ENCODE measurements at places on chromosomes 2 and 18.

DNA sequence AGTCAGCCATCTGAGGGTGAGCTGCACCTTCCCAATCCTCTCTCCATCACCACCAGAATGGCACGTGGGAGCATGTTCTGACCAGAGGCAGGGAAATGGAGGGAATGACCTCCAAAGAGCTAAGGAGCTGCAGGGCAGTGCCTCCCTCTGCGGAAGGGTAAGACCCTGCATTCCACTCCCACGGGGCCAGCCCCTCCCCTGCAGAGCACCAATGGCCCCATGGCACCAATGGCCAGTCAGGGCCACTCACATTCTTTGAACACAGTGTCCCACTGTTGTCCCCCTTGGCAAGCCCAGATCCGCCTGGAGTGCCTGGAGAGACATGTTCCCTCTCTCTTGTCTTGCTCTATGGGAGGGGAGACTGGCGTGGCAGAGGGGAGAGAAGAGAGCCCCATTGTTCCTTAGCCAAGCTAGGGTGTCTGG lies 164.4 kb downstream of the TNS1 start:
- DNase-seq, result no peak

- DNase-seq, result no peak
Measured at GRCh38 chr18:23088310-23088709, 47.0 kb upstream of the CABLES1 start.

DNA sequence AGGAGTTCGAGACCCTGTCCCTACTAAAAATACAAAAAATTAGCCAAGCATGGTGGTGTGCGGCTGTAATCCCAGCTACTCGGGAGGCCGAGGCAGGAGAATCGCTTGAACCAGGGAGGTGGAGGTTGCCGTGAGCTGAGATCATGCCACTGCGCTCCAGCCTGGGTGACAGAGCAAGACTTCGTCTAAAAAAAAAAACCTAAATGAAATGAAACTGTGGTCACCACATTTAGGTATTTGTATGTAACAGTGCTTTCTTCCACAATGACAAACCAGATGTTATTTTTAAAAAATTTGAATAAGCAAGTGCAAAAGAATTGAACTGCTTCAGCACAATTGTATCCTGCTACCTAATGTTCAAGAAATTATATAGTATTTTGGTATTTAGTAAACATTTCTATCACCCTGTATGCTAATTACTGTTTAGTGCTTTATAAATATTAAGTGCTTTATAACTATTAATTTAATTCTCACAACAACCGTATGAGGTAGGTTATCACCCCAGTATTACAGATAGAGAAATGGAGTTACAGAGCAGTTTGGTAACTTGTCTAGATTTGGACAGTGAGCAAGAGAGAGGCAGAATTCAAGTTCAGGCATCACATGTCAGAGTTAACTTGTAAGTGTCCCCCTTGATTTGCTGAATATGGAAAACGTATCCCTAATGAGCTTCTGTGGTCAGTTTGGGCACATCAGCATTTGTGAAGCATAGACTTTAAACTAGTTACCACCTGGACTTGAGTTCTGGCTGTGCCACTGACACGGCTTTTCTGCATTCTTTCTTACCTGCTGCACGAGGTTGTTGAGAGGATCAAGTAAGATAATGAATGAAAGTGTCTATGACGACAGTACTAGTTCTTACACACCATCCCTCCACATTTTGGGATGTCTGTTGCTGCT lies 14.4 kb downstream of the PHLPP1 start:
- no peak for DNase-seq

DNA sequence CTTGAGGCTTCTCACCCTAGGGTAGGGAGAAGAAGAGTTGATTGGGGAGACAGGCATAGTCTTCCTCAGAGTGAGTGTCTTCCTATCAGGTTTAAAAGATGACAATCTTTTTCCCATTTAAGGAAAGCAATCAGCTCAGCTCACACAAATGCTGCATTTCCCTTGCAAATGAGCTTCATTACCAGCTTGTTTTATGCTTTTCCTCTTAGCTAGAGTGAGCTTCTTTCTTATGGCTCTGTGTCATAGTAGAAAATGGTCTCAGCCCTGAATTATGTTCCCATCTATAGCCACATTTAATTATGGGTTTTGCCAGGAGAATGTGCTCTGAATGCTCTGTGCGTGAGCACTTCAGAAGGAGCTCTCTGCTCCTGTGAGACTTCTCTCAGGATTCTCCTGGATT lies 112.8 kb upstream of the NCK2 start:
- DNase-seq, result no peak

GRCh38 chr2:133953524-133953923 lies 300.3 kb upstream of the MGAT5 start:
- DNase-seq, result no peak

DNA sequence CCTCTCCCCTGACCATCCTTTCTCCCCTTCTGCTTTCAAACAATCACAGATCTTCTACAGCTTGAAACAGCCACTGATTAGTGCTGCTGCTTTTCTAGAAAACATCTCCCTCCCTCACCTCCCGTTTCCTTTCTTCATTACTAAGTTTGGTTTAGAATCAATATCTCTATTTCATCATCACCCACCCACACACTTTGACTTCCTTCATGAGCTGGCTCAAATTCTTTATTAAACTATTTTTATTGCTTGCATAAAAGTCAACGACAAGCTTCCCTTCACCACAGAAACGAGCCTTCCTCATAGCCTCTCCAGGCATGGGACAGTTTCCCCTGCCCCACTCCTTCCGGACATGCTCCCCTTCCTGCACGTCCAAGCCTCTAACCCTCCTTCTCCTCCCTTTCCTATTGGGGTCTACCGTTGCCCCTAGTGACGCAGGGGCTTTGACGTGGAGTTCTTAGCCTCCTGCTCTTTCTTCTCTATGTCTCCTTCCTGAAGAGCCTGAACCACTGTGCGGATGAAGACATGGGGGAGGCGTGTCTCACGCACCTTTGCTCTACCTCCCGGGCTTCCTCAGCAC lies 172.0 kb downstream of the AFF3 start:
- no peak for DNase-seq

DNA sequence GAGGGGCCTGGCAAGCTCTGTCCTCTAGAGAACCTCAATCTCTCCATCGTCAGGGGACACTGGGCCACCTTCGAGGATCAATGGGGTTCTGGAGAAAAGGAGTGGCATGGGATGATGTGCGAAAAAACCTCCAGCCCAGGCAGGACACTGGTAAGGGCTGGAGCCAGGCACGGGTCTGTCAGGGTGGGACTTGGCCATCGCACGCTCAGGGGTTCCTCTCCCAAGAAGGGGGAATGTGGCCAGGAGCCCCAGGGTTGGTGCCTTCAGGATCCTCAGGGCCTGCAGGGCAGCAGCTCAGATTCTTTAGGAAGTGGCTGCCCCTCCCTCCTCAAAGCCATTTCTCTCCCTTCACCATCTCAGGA lies 46.8 kb upstream of the PLB1 start:
- DNase-seq, result no peak

DNA sequence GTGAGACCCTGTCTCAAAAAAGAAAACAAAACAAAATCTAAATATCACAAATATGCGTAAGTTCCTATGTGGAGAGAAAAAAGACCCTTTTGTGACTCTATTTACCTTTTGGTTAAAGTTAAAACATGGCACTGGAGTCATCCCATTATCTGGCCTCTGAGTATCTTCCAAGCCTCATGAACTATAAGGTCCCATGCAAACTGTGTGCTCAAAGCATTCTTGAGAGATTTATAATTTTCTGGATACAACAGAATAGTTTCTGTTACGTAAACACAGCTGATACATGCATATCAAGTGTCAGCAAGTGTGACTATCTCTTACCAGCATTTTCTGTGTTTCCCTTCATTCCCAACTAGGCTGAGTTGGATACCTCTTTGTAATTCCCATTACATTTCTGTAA lies 8.8 kb upstream of the NOSTRIN start:
- DNase-seq, result no peak

DNA sequence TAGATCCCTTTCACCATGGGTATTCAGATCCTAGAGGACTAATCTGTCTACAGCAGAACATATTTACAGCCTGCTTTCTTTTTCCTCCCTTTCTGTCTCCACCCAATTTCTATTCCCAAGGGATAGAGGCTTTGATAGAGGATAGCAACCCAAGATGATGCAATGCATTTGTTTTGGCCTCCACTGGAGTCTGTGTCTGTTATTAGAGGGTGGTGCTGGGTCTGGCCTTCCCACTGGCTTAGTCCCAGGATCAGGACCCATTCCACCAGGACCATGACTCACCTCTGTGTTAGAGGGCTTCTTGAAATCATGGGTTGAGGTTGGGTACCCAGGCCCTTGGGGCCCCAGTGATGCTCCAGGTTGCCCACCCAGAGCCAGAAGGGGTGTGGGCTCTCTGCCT lies 239.7 kb upstream of the TNP1 start:
- DNase-seq, result no peak

DNA sequence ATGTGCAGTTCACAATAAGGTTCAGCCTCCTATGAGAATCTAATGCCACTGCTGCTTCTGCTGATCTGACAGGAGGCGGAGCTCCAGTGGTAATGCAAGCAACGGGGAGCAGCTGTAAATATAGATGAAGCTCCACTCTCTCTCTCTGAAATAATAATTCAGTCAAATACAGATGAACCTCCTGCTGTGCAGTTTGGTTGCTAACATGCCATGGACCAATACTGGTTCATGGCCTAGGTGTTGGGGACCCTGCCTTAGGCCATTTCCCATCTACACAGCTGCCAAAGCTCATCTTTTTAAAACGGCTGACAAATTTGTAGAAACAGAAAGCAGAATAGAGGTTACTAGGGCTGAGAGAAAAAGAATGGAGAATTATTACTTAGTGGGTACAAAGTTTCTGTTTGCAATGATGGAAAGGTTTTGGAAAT lies 10.7 kb upstream of the HNRNPA3 start:
- DNase-seq, result no peak

DNA sequence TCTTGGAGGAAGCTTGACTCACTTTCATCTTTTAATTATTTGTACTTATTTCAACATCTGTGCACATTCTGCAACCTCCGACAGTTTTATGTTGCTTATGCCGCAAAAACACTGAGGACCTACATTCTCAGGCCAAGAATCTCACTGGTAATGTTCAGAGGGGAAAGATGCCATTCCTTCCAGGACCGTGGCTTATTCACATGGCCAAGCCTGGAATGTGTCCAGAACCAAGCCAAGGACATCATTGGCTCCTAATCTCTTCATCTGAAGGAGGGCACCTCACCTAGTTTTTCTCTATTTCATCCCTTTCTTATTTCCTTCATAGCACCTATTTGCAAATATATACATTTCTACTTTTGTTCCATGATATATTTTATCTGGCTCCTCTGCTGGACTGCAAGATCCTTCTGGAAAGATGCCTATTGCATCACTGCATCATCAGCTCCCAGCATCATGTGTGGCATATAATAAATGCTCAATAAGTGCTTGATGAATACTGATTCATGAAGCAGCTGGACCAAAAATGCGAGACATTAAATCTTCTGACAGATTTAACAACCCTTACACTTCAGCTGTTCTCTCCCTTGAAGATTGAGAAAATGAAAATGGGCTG lies 377.1 kb downstream of the TNS1 start:
- DNase-seq, result no peak

DNA sequence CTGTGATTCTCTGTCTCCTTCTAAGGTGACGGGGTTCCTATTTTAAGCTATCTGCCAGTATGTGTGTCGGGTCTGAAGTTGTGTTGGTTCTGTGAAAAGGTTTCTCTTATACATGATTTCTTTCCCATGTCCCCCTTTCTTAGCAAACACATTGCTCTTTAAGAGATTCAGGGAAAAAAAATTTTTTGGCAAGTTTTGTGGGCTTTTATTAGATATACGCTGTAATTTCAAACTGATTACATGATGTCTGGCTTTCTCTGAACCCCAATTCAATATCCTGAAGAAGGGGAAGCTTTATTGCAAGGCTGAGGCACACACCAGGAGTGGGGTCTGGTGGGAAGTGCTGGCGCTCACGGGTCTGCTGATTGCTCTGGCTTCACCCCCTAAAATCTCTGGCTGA lies 210.6 kb downstream of the AGPS start:
- no peak for DNase-seq

GRCh38 chr2:171862501-171862900 lies 31.5 kb downstream of the SLC25A12 start:
- no peak for DNase-seq

DNA sequence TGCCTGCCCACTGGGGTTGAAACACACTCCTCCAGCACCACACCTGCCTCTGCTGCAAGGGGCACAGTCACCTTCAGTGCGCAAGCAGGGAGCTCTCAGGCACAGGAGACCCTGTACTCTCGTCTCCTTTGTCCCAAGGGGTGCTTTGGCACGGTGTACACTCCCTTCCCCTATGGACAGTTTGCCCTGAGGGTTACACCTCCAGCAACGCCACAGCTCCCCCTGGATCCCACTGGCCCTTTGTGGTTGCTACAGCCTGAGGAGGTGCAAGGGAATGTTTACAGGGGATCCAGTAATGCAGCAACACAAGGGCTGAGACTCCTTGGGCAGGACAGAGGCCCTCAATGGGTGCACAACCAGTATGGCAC lies 45.2 kb upstream of the FAM117B start:
- DNase-seq, result no peak

- peak; percentile 63 for DNase-seq
Measured at GRCh38 chr18:22822024-22822423, 111.1 kb upstream of the RBBP8 start.

GRCh38 chr2:20578266-20578894 lies 72.5 kb downstream of the HS1BP3 start:
- no peak for DNase-seq

GRCh38 chr2:188786368-188786841 lies 187.8 kb upstream of the COL3A1 start:
- peak; percentile 94 for DNase-seq

DNA sequence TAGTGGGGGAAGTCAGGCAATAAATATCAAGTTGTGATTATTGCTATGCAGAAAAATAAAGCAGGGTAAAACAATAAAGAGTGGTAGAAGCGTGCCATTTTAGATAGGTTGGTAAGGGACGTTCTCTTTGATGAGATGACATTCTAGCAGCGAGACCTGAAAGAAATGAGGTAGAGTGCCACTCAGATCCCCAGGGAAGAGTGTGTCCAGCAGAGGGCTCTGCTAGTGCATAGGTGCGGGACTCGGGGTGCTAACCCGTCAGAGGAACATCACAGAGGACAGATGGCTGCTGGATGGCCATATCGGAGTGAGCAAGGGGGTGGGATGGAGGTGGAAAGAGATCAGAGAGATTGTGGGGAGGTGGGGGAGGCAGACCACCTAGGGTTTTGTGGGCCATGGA lies 16.3 kb upstream of the GTF2A1L start:
- DNase-seq, result peak; percentile 22

- no peak for DNase-seq
Measured at GRCh38 chr2:34004936-34005335, 405.8 kb upstream of the FAM98A start.

- DNase-seq, result no peak
Measured at GRCh38 chr2:207902821-207903220, 122.5 kb downstream of the PLEKHM3 start.

DNA sequence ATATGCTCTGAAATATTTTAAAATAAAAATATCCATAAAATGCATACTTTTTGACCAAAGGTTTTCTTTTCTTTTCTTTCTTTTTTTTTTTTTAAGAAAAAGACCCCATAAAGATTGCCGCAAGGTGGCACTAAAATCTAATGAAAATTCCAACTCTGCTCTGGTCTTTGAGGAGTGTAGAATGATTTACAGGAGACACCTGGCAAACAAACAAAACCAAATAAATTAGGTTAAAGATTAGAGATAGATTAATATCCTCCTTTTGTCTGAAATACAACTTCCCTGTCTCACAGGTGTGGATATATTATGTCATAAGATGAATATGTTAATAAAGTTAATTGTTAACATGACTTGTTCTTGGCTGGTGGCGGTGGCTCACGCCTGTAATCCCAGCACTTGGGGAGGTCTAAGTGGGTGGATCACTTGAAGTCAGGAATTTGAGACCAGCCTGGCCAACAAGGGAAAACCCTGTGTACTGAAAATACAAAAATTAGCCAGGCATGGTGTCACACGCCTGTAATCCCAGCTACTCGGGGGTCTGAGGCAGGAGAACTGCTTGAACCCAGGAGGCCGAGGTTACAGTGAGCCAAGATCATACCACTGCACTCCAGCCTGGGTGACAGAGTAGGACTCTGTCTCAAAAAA lies 3.5 kb upstream of the RHOB start:
- DNase-seq, result no peak
